H1 (cell line): ENCODE measurements at places on chromosomes 7 and 10. TPM values are rescaled to one million over a fixed set of nuclear protein-coding genes. Genes with fewer than 3 reads are reported as not detected.

PLPP4 gene
- 0.27 and 0.30 TPM in 2 replicates for polyA plus RNA-seq

SCIN gene
- polyA plus RNA-seq, result 0.47 and 0.49 TPM in 2 replicates

ASAH2 gene
- polyA plus RNA-seq, result 1.2 and 1.3 TPM in 2 replicates

BTBD16 gene
- polyA plus RNA-seq, result 0.05 TPM in 1 of 2 replicates, not detected in the other

EBLN1 gene
- polyA plus RNA-seq, result not detected in 2 replicates

FAM24B gene
- 0.55 and 0.56 TPM in 2 replicates for polyA plus RNA-seq

JAKMIP3 gene
- 0.82 and 0.83 TPM in 2 replicates for polyA plus RNA-seq

CYP2E1 gene
- 0.11 TPM in 2 replicates for polyA plus RNA-seq

AGAP6 gene
- 15.3 and 16.4 TPM in 2 replicates for polyA plus RNA-seq

PLEKHS1 gene
- not detected in 2 replicates for polyA plus RNA-seq

LIPF gene
- polyA plus RNA-seq, result not detected in 2 replicates

GPR85 gene
- 0.06 and 0.11 TPM in 2 replicates for polyA plus RNA-seq

HOXA1 gene
- not detected in 2 replicates for polyA plus RNA-seq

MPP7 gene
- 1.9 and 2.0 TPM in 2 replicates for polyA plus RNA-seq

GBF1 gene
- polyA plus RNA-seq, result 11.0 and 16.3 TPM in 2 replicates

TBXAS1 gene
- 0.75 and 0.86 TPM in 2 replicates for polyA plus RNA-seq

DBF4 gene
- polyA plus RNA-seq, result 8.7 and 10.0 TPM in 2 replicates

PSMG3 gene
- polyA plus RNA-seq, result 62.0 and 69.8 TPM in 2 replicates

PKD2L1 gene
- polyA plus RNA-seq, result 0.20 and 0.33 TPM in 2 replicates

OPN1SW gene
- polyA plus RNA-seq, result not detected in 2 replicates

CALML3 gene
- polyA plus RNA-seq, result not detected in 2 replicates

FXYD4 gene
- not detected in 2 replicates for polyA plus RNA-seq

ZFYVE27 gene
- polyA plus RNA-seq, result 16.6 and 20.9 TPM in 2 replicates
